ENCODE measurements at places on chromosomes 16 and 17.

DNA sequence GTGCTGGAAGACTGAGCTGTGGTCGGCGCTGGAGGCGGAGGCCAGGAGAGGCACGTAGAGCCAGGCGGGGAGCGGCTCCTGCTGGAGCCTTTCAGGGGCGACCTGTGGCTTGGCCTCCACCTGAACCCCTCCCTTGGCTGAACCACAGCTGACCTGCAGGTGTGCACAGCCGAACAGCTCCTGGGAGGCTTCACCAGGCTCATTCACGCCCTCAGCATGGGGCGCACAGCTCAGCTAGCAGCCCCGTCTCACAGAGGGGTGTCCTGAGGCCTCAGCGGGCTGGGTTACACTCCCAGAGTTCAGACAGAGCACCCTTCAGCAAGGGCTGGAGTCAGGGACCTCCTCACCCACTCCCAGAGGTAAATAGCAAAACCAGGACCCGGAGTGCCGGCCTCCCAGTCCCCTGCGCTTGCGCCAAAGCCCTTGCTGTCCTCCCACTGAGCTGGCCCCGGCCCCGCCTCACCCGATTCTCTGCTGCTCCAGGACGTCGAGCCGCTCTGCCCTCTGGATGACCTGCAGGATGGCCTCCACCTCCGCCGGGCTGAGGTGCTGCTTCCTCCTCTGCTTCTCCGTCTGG, 31.7 kb downstream of the RPH3AL start:
- no peak for DNase-seq

DNA sequence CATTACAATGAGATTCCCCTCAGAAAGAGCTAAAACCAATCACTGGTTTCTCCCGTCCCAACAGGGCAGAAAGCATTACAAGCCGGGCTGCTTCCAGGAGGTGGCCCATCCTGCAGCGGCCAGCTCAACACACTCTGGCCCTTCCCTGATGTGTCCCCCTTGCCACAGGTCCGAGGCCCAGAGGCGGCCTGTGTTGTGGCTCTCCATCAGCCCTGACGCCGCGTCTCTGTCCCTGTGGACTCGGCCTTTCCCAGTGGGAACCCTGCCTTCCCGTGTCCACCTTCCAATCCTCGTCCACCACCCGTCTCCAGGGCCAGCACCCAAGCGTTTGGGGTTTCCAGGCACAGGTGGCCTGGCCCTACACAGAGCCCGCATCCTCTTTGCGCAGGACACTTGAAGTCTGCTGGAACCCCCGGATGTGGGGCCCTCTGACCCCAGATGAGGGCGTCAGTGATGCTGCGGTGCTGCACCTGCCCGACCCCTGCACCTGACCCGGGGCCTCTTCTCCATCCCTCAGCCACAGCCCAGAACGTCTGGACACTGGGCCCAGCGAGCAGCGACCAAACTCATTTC, 21.1 kb downstream of the RAB40B start:
- DNase-seq: no peak

DNA sequence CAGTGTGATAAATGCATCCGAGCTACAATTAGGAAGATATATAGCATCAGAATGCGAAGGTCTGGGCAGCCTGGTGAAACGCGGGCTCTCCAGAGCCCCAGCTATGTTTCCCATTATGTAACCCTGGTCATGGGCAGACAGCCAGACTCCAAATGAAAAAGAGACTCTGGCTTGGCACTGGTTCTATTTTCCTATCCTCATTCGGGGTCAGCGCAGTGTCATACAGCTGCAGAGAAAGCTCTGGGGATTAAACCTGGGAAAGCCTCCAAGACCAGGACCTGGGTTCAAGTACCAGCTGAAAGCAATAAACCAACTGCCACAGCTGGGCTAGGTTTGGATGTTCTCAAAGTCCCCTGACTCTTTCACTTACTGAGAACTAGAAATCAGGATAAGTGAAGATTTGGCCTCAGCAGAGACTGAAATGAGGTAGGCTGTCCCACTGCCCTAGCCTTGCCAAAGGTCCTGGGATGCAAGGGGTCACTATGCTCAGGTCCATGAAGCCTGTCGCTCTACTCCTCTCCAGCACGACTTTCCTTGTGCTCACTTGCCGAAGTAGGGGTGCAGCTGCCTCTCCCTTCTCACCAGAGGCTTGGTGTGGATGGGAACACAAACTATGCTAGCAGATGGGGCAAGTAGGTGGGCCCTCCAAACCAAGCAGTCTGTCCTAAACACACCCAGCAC, 123.8 kb downstream of the SMG6 start:
- DNase-seq: peak; percentile 74

DNA sequence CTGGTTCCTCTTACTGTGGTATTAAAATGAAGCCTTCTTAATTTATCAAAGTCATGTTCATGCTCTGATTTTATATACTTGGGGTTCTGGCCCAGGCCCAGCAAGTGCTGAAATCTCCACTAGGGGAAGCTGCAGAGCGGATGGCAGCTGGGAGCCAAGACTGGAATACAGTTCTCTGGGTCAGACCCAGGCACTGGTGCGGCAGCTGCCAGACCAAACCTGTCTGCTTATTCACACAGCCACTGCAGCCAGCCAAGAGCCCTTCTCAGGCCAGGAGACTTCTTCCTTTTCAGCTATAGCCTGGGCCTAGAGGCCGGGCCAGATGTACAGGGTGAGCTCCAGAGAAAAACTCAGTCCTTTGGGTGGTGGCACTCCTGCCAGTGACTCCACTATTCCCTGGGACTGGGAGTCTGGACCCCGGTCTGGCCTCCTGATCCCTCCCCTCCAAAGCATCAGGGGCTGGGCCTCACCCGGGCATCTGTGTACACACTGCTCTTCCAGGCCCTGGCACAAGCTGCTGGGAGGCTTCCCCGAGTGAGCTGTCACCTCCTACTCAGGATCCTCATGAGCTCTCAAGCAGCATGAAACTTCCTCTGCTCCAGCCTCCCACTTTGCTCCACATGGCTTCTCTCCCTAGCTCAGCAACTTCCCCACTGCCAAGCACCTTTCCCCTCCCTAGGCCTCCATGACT, 24.4 kb downstream of the ATP6V0D1 start:
- no peak for DNase-seq

DNA sequence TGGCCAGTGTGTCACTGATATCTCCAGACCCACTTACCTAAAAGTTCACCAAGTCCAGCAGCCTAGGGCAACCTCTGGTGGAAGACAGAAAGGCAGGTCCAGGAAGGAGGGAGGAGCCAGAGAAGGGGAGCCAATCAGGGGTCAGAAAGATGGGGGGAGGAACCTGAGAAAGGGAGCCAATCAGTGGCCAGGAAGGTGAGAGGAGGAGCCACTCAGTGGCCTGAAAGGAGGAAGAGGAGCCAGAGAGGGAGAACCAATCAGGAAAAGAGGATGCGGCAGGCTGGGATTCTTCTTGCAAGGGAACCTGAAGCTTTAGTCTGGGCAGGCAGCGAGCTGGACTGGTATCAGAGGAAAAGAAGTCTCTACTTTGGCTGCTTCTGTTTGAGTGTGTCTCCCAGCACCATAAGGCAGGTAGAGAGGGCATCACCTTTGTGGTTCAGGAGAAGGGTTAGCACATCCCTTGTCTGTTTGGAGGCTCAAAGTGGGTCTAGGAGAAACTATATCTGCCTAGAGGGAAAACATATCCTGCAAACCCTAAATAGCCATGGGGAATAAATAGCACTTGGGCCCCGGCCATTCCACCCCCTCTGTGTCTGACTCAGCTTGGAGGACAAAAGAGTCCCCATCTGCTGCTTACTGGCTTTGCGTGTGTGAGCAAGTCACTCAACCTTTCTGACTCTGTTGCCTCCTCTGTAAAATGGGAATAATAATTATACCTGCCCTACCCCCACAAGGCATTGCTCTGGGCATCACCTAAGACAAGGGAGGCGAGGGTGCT, 43.4 kb upstream of the CRHR1 start:
- peak; percentile 79 for DNase-seq

DNA sequence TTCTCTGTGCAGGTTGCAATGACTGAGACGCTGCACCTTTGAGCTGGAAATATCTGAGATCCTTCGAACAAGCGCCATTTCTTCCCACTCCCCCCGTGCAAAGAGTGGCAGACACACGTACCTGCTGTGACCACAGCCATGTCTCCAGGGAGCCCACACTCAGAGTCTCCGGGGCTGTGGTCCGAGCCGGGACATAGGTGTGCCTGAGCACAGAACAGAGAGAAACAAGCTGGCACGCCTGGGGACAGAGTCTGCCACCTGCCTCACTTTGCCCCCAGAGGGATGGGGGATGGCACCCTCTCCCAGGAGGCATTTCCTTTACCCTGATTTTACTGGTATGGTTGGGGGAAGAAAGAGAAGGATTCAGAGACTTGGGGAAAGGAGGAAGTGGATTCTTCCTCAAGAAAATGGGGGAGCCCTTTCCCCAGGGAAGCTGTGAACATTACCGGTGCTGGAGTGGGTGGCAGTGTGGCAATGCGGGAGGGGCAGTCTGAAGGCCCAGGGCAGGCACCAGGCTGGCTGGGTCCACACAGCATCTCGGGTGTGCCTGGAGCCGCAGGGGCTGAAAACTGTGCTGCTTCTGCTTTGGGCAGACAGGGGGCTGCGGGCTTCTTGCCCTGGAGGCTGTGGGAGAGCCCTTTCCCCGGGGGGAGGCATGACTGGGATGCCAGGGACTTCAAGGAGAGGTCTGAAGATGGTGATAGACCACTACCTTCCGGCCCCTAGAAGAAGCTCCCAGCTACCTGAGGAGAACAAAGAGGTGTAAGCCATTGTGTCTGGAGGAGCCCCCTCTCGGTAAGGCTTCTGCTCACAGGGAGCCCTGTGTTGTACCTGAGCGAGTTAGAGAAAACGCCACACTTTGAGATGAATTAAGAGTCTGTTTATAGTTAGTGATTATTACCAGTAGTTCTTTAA, 6.6 kb upstream of the PIK3R6 start:
- DNase-seq: no peak

GRCh38 chr16:63613701-63614100, 1508.2 kb downstream of the CDH11 start:
- DNase-seq: no peak

DNA sequence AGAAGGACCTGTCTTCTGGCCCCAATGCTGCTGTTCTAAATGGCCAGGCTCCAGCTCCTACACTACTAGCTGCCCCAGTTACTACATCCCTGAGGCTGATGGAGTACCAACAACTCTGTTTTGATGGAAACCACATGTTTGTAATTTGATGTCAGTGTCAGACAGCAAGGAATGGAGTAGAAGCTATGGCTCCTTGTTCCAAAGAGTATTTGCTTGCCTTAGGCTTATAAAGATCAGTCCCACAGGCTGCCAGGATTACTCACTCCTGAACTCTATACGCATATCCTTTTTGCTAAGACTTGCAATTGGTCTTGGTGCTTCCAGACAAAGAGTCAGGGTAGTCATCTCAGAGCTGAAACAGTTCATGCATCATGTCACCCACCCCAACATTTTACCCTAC, 139.6 kb downstream of the HS3ST3A1 start:
- no peak for DNase-seq

DNA sequence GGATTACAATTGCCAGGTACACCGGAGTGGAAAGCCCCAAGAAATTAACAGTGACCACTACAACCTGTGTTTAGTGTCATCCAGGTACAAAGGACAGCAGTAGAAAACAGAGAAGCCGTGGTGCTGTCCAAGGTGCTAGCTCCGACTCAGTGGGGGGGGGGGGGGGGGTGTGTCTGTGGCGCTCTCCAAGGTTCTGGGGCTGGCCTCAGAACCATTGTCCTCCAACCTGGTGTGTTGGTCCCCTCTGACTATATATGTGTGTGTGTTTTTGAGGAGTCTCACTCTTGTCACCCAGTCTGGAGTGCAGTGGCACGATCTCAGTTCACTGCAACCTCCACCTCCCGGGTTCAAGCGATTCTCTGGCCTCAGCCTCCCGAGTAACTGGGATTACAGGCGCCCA, 5.8 kb upstream of the ZNF23 start:
- no peak for DNase-seq

DNA sequence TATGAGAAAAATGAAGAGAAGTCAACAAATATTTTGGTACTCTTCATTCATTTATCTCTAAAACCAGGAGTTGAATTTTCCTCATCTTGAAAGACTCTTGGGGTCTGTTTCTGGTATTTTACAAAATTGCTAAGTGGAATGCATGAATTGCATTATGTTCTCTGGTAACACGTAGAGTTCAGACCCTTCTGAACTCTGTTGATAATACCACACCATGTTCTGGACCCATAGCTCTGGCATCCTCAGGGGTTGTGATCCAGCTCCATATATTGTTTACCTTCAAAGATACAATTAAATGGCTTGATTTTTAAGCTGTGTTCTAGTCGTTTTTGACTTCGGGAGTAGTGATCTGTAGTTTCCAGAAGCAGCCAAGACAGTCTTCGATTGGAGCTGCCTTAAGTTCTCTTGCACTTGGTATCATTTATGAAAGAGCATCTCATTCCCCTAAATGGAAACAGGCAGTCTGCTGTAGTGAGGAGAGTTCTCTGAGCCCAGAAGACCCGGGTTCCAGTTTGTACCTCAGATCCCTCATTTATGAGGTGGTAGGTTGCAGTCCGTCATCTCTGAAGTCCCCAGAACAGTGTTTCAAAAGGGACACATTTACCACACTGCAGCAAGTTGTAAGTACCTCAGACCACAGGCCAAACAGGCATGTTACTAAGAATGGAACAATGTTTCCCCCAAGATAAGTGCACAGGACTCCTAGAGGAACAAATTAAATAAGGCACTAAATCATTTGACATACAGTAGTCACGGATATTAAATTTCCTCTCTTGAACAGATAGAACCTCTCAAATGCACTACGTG, 9.6 kb downstream of the PSMD7 start:
- no peak for DNase-seq

- no peak for DNase-seq
These were observed 17.6 kb downstream of the CASC3 start for GRCh38 chr17:40157973-40158372.

- no peak for DNase-seq
These were observed 2.1 kb downstream of the CFAP20 start for GRCh38 chr16:58127033-58127556.

- DNase-seq: no peak
These were observed 40.0 kb upstream of the HLF start for GRCh38 chr17:55224746-55225145.

DNA sequence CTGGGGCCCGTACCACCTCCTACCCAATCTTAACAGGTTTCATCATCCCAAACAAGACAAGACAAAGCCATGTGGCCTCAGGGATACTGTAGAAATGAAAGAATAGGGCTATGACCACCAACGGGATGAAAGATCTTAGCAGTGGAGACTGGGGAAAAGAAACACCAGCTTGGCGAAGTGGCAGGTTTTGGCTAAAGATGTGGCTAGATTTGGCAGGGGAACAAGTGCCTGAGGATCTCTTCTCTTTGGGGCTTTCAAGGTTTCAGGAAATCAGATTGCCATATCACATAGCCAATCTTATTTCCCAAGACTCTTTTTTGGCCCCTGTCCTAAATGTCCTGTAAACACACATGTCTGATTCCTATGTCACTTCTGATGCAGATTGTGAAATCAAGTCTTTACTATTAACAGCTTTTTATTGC, 6.9 kb downstream of the KRT24 start:
- no peak for DNase-seq

All from globus pallidus (tissue), 1 donor.